ENCODE measurements at places on chromosomes 11 and 22.

GRCh38 chr11:12066056-12066798 lies 44.2 kb upstream of the MICAL2 start:
- no peak for DNase-seq

- DNase-seq = no peak
Observed at GRCh38 chr11:34620820-34621792, at the start of gene EHF. EHF (plus strand) TSS chr11:34621093; CDS start chr11:34642631, 21,538 bp downstream.

DNA sequence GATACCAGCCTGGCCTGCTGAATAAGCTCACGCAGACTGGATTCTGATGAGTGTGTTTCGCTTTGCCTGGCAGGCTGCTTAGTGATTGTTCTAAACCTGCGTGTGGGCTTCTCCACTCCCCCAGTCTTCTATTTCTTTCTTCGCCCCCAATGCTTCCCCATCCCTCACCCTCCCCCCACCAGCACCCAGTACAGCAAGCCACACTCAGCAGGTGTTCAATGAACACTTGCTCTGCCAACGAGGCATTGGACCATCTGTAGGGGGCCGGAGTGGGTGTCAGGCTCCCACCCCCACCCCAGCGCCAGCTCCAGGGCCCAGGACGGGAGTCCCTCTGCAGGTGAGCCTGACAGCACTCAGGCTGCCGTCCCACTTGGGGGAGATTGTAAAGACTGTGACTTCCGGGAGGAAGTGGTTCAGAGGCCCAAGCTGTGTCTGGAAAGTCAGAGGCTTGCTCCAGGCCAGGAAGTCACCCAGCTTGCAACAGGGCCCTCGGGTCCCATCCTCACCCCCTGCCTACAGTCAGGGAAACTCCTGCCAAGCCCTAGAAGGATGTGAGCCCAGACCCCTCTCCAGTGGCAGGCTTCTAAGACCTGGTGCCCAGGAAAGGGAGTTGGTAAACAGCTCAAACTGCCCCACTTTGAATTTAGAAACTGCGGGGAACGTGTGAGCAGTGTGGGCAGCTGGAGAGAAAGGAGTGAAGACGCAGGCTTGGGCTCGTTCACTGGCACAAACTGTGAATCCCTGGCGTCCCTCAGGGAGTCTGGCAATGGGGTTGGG lies 66.3 kb upstream of the PRDM11 start:
- DNase-seq = peak; percentile 43

GRCh38 chr11:131430473-131431208 lies 60.2 kb downstream of the NTM start:
- no peak for DNase-seq

GRCh38 chr11:14971865-14972580 lies at the start of gene CALCA:
CALCA (minus strand) TSS chr11:14972351; CDS start chr11:14971192, 1,159 bp downstream.
- no peak for DNase-seq

DNA sequence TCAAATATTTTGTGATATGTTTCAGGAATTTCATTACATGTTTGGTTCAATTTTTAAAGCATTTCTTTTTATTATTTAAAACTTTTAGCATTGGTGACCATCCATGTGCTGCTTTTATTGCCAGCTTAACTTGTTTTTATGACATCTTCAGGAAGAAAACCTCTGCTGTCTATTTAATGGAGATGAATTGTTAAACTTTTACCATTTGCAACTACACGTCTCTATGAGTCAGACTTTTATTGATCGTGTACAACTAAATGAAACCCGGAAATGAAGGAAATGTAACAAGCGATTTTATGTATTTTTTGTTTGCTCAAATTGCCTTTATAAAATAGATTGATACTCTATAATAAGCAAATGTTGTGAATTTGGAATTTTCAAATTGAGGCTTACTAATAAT lies 113.0 kb downstream of the PTPRJ start:
- no peak for DNase-seq
